ENCODE measurements at places on chromosomes 6 and 20.

GRCh38 chr20:4156411-4156810, 141.1 kb upstream of the RNF24 start:
- no peak for DNase-seq

DNA sequence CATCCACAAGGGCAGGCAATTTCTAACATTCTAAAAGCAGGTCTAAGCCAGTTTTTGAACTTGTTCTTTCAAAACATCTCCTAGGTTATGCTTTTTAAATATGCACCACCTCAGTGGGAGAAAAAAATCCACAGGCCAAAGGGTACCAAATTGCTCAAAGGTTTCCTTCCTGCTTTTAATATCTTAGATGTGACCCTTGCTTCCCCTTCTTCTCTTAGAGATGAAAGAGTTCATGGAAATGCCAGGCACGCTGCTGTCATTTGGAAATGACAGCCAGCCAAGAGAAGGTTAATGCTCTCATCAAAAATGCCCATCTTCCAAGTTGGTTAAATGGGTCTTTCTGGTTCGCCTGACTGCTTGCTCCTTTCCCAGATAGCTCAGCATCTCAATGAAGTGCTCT, 497.1 kb downstream of the CD83 start:
- no peak for DNase-seq

- peak; percentile 29 for DNase-seq
Measured at GRCh38 chr6:124795643-124796463, 166.4 kb upstream of the RNF217 start.

- DNase-seq: no peak
Measured at GRCh38 chr20:5770231-5770986, 20.2 kb downstream of the SHLD1 start.

GRCh38 chr6:35392773-35393672, 50.7 kb downstream of the PPARD start:
- no peak for DNase-seq

DNA sequence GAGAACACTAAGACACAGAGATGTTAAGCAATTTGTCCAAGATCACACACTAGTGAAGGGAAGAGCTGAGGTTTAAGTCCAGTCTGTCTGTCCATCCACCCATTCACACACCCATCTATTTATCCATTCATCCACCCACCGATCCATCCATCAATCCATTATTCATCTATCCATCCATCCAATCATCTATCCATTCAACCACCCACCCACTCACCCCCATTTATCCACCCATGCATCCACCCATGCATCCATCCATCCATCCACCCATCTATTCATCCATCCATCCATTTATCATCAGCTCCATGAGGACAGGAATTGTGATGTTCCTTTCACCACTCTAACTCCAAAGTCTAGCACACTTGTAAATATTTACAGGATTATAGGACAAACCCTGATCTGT, 242.3 kb upstream of the PMEPA1 start:
- DNase-seq: no peak

GRCh38 chr6:3337521-3338350, 79.0 kb downstream of the PSMG4 start:
- no peak for DNase-seq

GRCh38 chr20:62059401-62059800, 6.3 kb downstream of the TAF4 start:
- DNase-seq: no peak

DNA sequence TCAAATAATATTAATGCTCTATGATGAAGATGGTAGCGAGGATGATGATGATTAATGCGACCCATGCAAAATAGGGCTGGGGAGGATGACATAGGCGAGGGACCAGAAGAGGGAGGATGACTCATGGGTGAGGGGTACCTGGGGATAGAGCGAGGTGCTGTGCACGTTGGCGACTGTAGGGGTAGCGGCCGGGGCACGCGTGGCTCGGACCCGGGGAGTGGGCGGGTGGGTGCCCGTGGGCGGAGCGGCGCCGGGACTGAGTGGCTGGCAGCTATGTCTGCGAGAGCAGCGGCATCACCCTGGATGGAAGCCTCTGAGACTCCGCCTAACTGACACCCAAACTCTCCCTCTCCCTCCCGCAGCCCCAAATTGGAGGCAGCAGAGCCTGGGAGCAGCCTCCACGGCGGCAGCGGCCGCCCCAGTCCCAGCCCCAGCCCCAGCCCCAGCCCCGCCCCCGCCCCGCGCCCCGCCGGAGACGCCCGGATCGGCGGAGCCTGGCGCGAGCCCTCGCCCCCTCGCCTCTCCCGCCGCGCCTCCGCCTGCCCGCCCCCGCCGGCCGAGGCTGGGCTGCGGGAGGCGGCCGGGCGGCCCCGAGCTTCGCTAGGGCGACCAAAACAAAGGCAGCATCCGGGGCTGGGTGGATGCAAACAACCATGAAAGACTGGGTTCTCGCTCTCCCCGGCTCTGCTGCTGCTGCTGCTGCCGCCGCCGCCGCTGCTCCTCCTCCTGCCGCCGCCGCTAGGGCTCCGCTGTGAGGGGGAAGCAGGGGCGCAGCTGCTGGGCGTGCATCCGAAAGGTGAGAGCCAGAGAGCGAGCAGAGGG, at the start of gene RIMS1:
TSS of gene RIMS1 (plus strand) at position 367 of the 822 bp plus-strand sequence. CDS start 474 bp downstream, outside the sequence.
- DNase-seq: peak; percentile 64

GRCh38 chr20:58714340-58714922, 21.8 kb downstream of the NPEPL1 start:
- DNase-seq: no peak

GRCh38 chr6:15338476-15338875, 92.6 kb downstream of the JARID2 start:
- no peak for DNase-seq

DNA sequence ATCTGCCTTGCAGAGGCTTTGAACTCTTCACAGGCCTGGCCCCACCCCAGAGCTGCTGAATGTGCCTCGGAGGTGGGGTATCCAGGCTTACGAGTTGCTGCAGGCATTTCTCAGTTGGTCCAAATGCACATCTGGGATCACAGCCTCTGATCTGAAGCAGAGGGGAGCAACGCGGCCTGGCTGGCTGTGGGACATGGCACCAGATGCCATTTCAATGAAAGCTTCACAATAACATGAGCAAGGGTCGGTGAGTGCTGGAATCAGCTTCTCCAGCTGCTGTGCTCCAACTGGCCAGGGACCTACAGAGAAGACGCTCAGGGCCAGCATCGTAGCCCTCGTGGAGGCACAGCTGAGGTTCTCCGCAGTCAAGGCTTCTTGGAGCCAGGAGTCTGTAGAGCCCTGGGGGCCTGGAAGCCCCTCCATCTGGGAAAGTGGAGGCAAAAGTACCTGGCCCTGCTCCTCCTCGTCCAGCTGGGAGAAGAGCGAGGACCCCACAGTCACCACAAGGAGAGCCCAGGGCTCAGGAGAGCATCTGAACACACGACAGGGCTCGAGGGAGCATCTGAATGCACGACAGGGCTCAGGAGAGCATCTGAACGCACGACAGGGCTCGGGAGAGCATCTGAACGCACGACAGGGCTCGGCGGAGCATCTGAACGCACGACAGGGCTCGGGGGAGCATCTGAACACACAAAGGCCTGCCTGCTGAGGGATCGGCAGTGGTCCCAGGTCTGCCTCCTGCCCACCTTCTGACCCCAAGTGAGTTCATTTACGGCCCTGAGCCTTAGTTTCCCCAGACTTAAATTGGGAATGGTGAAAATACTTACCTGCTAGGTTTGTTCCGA, 165.2 kb downstream of the DLL1 start:
- DNase-seq: no peak

DNA sequence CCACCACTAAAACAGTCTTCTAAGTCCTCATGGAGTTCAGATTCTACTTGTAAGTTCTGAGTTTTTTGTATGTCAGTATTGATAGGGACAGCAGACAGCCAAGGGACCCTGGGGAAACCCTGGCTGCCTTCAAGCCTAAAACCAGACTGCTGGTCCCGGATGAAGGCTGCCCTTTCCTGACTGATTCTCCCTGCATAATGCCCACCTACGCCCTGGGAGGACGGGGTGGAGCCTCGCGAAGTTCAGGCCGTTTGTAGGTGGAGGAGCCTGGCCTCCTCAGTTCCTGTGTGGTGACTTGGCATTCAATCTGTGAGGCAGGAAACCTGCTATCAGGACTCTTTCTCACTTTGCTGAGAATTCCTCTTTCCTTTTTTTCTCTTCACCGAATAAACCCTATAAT, 120.3 kb upstream of the LGSN start:
- peak; percentile 15 for DNase-seq

DNA sequence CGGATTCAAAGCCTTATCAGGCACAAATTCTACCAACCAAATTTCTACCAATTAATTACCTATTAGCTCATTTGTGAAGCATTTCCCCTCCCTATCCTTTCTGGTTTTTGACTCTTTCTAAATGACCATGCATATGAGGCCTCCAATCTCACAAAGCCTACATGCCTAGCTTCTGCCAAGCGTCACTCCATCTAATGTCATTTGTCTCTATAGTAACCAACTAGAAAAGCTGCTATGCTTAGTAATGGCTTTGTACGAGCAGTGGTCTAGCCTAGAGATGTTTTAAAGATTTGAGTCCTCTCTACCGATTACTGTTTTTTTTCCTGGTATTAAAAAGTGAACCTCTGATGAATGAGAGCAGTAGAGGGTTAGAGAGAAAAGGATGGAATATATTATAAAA, 4.8 kb upstream of the ASF1A start:
- no peak for DNase-seq

- no peak for DNase-seq
Measured at GRCh38 chr20:54058420-54059139, 11.8 kb downstream of the BCAS1 start.

DNA sequence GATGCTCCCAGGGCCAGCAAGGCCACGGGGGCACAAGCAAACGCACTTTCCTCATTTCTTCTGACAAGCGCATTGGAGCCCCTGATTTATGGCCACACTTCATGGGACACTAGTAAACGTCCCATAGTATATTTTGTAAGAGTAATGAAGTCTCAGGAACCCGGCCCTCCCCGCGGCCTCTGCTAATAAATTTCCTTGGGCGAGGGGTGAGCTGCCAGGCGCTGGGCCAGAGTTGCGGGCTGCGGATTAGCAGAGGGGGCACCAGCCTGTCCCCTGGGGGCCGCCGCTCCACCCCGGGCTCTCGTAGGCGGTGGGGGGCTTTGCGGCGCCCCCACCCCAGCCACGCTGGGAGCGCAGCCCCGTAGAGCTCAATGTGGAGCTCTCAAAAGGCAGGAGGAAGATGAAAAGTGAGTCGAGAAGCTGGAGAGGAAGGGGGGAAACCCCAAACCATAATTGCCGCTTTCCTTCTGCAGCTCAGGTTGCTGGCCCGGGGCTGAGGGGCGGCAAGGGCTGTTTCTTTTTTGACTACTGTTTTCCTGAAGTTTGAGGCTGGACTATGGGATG, 173.6 kb downstream of the CDC5L start:
- DNase-seq: no peak

- DNase-seq: no peak
Measured at GRCh38 chr6:87922947-87923330, 124.7 kb upstream of the SPACA1 start.

DNA sequence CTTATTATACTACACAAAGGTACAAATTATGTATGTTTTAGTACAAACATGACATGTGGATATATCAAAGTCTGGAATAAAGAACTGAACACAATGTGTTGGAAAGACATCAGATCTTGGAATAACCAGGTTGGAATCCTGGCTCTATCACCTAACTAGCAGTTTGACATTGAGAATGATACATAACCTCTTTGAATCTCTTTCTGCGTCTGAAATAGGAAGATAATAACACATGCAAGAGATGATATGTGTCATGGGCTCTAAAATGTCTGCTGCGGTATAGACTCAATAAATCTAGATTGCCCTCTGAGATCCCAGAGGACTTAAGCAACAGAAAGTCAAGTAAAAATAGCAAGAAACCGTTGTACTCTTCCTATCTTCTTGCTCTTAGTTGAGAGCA, 66.8 kb upstream of the CCN2 start:
- DNase-seq: no peak

DNA sequence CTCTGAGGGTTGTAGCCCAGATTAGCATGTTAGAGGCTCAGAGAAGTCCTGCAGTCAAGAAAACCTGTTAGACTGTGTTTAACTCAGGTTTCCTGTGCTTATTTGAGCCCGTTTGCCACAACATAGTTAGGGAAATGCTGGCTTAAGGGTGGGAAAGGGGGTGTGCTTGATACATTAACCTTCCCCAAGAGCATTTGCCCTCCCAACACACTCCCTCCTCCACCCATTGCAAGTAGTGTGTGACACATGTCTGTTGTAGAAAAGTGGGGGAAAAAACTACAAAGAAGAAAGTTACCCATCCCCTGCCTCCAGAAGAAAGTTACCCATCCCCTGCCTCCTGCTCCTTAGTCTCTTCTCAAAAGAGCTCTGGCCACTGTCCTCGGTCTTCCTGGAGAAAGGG, 36.8 kb upstream of the MRPS18A start:
- DNase-seq: no peak

GRCh38 chr20:56200456-56200855, 48.1 kb upstream of the MC3R start:
- no peak for DNase-seq

- no peak for DNase-seq
Measured at GRCh38 chr20:3158968-3159431, 665 bp downstream of the FASTKD5 start.

DNA sequence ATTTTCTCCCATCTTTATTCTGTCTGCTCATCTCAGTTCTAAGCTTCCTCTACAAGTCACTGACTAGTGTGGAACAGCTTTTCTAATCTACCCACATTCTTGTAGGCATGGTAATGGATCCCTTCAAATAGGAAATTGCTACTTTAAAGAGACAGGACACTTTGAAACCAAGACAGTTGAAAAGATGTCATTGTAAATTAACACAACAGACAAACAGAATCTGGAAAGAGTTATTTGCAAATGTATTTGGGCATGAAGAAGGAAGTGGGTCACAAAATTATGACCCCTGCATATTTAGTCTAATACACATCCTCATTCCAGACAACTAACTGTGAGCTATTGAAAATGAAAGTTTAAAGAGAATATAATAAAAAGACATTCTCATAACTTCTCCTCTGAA, 298.2 kb upstream of the MARCKS start:
- no peak for DNase-seq

DNA sequence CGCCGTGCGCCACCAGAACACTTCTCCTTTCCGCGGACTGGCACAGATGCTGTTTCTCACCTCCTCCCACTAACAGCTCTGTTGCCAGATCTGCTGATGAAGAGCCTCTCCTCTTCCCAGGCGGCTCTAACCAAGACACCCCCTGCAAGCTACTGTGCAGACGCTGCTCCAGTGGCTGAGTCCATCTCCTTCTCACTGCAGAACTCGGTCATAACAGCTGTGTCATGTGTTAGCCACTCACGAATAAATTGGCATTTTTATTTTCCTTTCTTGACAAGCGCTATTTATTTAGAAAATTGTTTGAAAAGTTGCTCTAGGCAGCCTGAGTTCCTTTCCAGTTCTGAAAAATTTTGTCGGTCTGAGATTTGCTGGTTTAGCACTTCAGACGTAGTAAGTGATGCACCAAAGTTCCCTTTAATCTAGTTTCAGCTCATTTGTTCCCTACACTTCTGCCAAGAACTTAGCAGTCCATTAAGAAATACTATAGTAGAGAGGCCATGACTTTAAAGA, 12.8 kb upstream of the PLEKHG1 start:
- DNase-seq: no peak

GRCh38 chr6:53203483-53203882, 54.8 kb upstream of the GCM1 start:
- DNase-seq: no peak
